Activated CD8-positive, alpha-beta T cell treated with anti-CD3 and anti-CD28 coated beads, Interleukin-2, amount 10 ng/mL, durations not matched to agents 7 days and 5 days (primary cell): ENCODE measurements at places on chromosomes 1 and 21. TPM values are rescaled to one million over a fixed set of nuclear protein-coding genes. Genes with fewer than 3 reads are reported as not detected.
A peak's percentile ranks its signal among the peaks of the same experiment; 100 is the strongest.

The ACOT11 gene
- 1.6 TPM for total RNA-seq

The GOLPH3L gene
- total RNA-seq: 19.4 TPM

GRCh38 chr21:26036916-26037315 lies 133.7 kb downstream of the APP start:
- H3K27ac ChIP-seq: no peak overlapping the region
- H3K27me3 ChIP-seq: no peaks in the 10 kb centered on the region
- no peaks in the 10 kb centered on the region for H3K36me3 ChIP-seq
- H3K4me1 ChIP-seq: peaks cover 11% of the 10 kb centered on the region
- H3K4me3 ChIP-seq: no peak overlapping the region
- DNase-seq: no peak

- H3K36me3 ChIP-seq: no peaks in the 10 kb centered on the region
- H3K27me3 ChIP-seq: no peaks in the 10 kb centered on the region
- no peak overlapping the region for H3K27ac ChIP-seq
- DNase-seq: no peak
Measured at GRCh38 chr1:214718724-214719123, 115.7 kb downstream of the CENPF start.

DNA sequence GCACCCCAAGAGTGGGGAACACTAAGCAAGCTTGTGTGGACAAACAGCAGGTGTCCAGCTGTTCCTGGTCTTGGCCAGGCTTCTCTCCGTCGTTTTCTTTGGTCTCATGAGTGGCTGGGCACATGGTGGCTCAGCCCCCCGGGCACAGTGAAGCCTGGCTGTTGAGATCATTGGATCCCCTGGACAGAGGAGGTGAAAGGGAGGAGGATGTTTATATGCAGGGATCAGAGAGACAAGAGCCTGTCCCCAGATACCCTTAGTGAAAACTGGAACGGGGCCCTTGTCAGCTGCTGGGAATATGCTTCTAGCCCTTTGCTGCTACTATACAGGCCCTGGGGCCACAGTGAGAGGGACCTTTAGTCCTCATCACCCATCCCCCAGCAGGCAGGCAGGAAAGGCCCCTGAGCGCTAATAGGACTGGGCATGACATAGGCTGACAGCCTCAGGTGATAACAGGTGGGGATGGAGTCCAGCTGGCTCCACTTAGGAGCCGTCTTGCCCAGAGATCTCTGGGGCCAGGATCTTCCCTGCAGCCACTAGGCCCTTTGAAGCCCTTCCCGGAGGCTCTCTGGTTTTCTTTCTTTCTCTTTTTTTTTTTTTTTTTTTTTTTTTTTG lies 16.4 kb downstream of the EPHA8 start:
- H3K4me3 ChIP-seq: no peak overlapping the region
- no peak overlapping the region for H3K27ac ChIP-seq
- H3K4me1 ChIP-seq: no peaks in the 10 kb centered on the region
- H3K27me3 ChIP-seq: peaks cover 3% of the 10 kb centered on the region
- no peak for DNase-seq

The FBXO28 gene
- total RNA-seq: 26.4 TPM

The S100A6 gene
- 431 TPM for total RNA-seq

The CD101 gene
- 34.4 TPM for total RNA-seq

The HOOK1 gene
- 4.0 TPM for total RNA-seq

GRCh38 chr1:168427051-168427450 lies 116.7 kb downstream of the XCL2 start:
- H3K36me3 ChIP-seq: peaks cover 7% of the 10 kb centered on the region
- H3K27ac ChIP-seq: no peak overlapping the region
- no peaks in the 10 kb centered on the region for H3K27me3 ChIP-seq
- no peak for DNase-seq
- peaks cover 20% of the 10 kb centered on the region for H3K4me1 ChIP-seq

The KRTAP12-2 gene
- total RNA-seq: not detected

GRCh38 chr1:152481869-152482664 lies 28.5 kb upstream of the LCE5A start:
- no peak for DNase-seq
- H3K4me3 ChIP-seq: no peak overlapping the region
- H3K36me3 ChIP-seq: peaks cover 3% of the 10 kb centered on the region
- H3K27me3 ChIP-seq: no peaks in the 10 kb centered on the region

DNA sequence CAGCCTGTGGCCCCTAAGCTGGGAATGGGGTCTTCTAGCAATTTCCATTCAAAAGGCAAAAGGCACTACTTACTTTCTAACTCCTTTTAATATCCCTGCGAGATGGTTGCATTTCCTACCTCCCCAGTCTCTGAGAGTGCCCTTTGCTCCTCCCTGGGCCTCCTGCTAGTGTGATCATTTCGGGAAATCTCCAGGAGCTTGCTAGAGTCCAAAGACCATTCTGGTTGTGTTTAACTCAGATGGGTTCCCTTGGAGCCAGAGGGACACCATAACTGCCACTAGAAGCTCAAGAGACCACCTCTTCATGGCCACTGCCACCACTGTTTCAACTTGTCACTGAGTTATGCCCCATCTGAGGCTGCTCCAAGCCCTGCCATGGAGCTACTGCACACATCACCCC lies 34.4 kb upstream of the CYP4B1 start:
- H3K4me1 ChIP-seq: no peaks in the 10 kb centered on the region
- peaks cover 22% of the 10 kb centered on the region for H3K27me3 ChIP-seq
- DNase-seq: no peak
- H3K4me3 ChIP-seq: no peak overlapping the region

The PALMD gene
- not detected for total RNA-seq

- DNase-seq: no peak
- no peak overlapping the region for H3K4me3 ChIP-seq
- no peak overlapping the region for H3K27ac ChIP-seq
Measured at GRCh38 chr1:198909973-198910372, 271.1 kb downstream of the PTPRC start.

DNA sequence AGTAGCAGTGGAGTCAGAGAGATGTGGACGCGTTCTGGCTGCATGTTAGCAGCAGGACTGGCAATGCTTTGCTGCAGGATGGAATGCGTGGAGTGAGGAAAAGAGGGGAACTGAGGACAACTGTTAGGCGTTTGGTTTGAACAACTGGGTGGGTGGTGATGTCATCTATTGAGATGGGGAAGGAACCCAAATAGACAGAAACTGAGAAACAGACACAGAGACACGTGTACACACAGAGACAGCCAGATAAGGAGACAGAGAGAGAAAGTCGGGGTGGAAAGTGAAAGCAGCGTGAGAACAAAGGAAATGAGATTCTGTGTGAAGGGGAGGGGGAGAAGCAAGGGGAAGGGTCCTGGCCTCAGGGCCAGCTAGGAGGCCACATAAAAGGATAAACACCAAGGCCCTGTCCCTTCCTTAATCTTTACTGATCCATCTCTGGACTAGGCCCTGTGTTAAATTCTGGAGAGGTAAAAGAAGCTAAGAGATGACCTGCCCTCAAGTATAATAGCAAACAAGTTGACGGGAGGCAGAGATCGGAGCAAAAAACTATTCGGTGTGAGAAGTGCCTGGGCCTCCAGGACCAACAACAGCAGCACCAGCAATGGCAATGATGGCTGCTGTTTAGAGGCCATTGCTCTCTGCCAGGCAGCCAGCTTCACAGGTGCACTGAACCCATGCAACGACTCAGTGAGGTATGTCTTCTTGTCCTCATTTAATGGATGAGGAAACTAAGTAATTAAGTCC lies 31.6 kb downstream of the VWA5B1 start:
- peak; percentile 31 for DNase-seq
- H3K36me3 ChIP-seq: no peaks in the 10 kb centered on the region
- peak overlapping the region; percentile 48 for H3K4me3 ChIP-seq
- peak overlapping the region; percentile 80 for H3K27ac ChIP-seq
- peaks cover 20% of the 10 kb centered on the region for H3K27me3 ChIP-seq

The FCRLB gene
- 0.97 TPM for total RNA-seq

DNA sequence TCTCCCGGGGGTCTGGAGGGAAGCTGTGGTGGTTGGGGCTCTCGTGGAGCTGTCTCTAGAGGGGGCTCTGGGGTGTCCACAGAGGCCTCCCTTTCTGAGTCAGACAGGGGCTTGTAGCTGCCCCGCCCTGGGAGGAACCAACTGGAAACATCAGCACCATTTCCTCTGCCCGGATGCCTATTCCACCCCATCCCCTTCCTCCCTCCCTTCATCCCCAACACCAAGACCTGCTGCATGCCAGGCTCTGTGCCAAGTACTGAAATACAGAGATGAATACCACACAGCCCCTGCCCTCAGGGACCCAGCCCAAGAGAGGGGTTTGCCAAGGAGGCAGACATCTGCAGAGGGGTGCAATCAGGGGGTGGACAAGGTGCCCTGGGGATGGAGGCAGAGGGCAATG lies 125.6 kb upstream of the ADAR start:
- H3K36me3 ChIP-seq: no peaks in the 10 kb centered on the region
- peaks cover 49% of the 10 kb centered on the region for H3K4me1 ChIP-seq
- DNase-seq: no peak
- no peak overlapping the region for H3K27ac ChIP-seq
- H3K4me3 ChIP-seq: no peak overlapping the region

The CRTC2 gene
- total RNA-seq: 104 TPM

GRCh38 chr1:219544163-219544846 lies 68.6 kb downstream of the ZC3H11B start:
- H3K4me3 ChIP-seq: no peak overlapping the region
- H3K4me1 ChIP-seq: no peaks in the 10 kb centered on the region
- no peaks in the 10 kb centered on the region for H3K36me3 ChIP-seq
- no peak overlapping the region for H3K27ac ChIP-seq

The KCNJ9 gene
- total RNA-seq: not detected

DNA sequence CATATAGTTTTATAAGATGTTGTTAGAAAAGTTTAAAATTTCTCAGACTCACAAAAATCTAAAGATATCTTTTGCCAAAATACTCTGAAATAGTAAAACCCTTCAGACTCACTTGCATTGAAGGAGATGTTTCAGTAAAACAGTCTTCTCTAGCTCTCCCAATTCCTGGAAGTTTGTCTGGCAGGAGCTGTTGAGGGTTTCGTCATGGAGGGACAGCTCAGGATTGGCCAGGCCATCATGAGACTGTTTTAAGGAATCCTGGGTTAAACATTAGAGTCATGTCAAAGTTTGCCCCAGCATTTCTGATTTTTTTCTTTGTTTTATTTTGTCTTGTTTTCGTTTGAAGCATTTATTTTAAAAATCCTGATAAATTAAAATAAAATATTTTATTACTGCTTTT lies 293.8 kb upstream of the PBX1 start:
- H3K4me1 ChIP-seq: no peaks in the 10 kb centered on the region
- DNase-seq: no peak
- no peaks in the 10 kb centered on the region for H3K36me3 ChIP-seq
- H3K27me3 ChIP-seq: no peaks in the 10 kb centered on the region

The CFAP74 gene
- total RNA-seq: not detected

DNA sequence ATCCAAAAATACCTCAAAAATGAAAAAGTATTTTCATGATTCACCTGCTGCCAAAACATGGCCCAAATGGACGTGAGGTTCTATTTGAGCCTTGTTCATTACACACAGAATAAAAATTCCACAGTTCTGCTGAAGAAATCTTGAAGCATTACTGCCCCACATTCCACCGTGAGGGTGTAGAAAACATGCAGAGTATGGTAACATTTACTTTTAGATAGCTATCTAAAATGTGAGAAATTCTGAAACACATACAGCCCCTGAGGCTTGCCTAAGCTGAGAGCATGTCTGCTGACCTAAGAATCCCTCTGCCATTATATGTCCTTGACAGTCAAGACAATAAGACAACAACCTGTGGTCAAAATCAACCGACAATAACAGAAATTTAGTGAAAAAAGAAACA lies 186.5 kb downstream of the DSCAM start:
- no peaks in the 10 kb centered on the region for H3K27me3 ChIP-seq
- no peak overlapping the region for H3K27ac ChIP-seq
- H3K4me3 ChIP-seq: no peak overlapping the region
- no peaks in the 10 kb centered on the region for H3K4me1 ChIP-seq
- no peak for DNase-seq
- H3K36me3 ChIP-seq: no peaks in the 10 kb centered on the region

DNA sequence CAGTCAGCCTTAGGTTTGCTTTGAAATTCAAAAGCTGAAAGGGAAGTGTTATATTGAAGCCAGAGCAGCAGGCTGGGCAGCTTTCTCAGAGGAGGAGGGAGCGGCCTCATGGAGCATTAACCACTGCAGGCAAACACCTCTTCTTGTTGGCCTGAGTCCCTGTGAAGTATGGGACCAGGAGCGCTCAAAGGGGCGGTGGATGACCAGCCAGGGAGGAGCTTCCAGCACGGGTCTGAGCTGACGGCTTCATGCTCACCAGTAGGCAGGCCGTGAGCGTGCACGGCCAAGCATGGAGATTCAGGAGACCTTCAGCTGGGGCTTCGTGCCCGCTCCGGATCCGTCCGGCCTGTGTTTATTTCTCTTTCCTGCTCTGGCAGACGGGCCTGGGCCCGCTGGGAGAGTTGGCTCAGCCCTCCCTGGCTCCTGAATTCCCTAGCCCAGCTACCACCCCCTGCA lies 245.2 kb downstream of the TRABD2B start:
- H3K4me3 ChIP-seq: no peak overlapping the region
- H3K27me3 ChIP-seq: no peaks in the 10 kb centered on the region
- H3K36me3 ChIP-seq: no peaks in the 10 kb centered on the region
- DNase-seq: no peak
- H3K27ac ChIP-seq: no peak overlapping the region

- no peaks in the 10 kb centered on the region for H3K27me3 ChIP-seq
- H3K4me1 ChIP-seq: no peaks in the 10 kb centered on the region
- H3K36me3 ChIP-seq: peaks cover 5% of the 10 kb centered on the region
Measured at GRCh38 chr1:10374442-10374860, 24.4 kb upstream of the PGD start.

The HMGN2 gene
- 1,303 TPM for total RNA-seq

The RNU1-4 gene
- 2,232 TPM for total RNA-seq

GRCh38 chr1:153509729-153510354 lies 25.9 kb downstream of the S100A6 start:
- H3K36me3 ChIP-seq: no peaks in the 10 kb centered on the region
- H3K27me3 ChIP-seq: peaks cover 2% of the 10 kb centered on the region
- DNase-seq: peak; percentile 80
- no peak overlapping the region for H3K27ac ChIP-seq

- H3K36me3 ChIP-seq: no peaks in the 10 kb centered on the region
- peak overlapping the region; percentile 63 for H3K27ac ChIP-seq
- no peak overlapping the region for H3K4me3 ChIP-seq
- no peak for DNase-seq
Measured at GRCh38 chr1:235075777-235076308, 52.8 kb downstream of the TOMM20 start.
